ENCODE measurements at places on chromosomes 5 and 9. TPM values are rescaled to one million over a fixed set of nuclear protein-coding genes. Genes with fewer than 3 reads are reported as not detected.

DNA sequence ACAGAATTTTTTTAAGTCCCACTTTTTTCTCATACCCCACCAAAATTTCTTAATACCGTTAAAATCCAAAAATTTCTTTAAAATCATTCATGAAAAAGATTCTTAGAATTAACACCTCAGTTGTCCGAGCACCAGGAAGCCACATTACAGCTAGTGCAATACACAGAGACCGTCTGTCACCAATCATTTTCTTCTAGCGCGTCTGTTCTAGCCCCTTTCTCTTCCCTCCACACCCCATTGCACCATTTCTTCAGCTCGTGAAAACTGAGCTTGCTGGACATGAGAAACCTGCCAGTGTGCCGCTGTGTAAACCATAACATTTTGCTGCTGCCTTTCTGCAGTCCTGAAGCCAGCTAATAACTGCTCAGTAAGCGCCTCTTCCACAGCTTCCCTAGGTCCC lies 5.0 kb downstream of the SFXN1 start:
- DNase-seq = no peak

- no peak for DNase-seq
These were observed 34.4 kb upstream of the KCNN2 start for GRCh38 chr5:114327474-114327873.

DNA sequence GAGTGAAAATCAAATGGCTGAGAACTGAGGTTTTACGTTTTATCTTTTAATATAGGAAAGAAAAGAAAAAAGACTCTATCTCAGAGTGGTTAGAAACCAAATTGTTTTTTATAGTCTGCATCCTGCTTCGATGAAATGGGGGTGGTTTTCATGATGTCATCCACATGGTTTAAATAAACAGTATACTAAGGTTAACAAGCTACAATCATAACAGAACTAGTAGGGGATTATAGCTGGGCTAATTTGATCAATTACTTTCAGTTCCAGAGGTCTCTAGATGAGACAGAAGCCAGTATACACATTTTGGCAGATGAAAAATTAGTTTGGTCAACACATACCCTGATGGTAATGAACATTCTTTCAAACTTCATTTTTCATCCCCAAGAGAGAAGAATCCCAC lies 106.3 kb upstream of the SNX2 start:
- no peak for DNase-seq

GRCh38 chr9:109771796-109772531 lies 8.0 kb upstream of the PALM2AKAP2 start:
- peak; percentile 36 for DNase-seq

DNA sequence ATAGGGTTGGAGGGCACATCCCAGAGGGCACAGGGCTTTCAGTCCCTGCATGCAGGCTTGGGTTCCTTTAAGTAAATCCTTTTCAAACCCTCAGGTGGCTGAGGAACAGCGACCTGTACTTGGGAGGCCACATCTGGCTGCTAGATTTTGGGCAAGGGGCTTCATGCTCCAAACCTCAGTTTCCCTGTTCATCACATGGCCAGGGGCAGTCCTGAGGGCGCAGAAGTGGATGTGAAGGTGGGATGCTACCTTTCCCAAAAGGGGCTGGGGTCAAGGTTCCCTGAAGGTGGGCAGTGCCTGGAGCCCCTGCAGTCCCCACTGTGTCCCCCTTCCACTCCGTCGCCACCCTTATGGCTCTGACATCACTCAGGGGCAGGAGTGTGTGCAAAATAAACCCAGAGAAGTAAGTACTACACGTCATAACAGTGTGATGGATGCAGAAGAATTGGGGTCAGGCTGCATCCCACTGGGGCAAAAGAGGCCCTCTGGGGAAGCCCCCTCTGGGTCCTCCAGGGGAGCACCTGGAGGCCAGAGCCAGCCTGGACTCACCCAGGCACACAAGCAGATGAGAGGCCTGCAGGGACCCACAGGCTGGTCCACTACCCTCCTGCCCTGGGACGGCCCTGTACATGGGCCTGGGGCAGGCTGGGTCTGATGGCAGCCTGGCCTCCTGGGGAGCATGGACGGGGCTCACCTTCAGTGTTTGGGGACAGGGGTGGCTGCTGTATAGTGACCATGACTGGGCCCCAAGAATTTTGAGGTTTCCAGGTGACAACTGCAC lies 1.9 kb upstream of the CARD19 start:
- no peak for DNase-seq

- DNase-seq = no peak
These were observed 298.2 kb downstream of the KIF4B start for GRCh38 chr5:155311721-155312120.

- DNase-seq = no peak
These were observed 100.8 kb downstream of the DMXL1 start for GRCh38 chr5:119171686-119172085.

The TPM2 gene
- 206 TPM for total RNA-seq

GRCh38 chr5:28788954-28789353 lies 1750.6 kb upstream of the CDH9 start:
- DNase-seq = no peak

DNA sequence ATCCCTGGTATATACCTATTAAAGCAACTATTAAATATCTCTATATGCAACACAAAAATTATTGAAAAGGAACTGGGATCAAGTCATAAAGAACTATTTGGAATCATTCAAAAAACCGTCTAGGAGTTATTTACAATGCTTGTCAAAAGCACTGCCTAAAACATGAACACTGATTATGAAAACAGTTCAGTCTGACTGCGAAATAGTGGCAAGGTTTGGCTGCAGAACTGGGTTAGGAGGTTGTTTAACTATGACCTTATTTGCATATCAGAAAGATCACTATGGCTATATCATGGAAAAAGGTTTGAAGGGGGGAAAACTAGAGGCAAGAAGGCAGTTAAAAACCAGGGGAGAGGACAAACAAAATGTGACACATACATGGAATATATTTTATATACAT lies 12.0 kb downstream of the FBXW2 start:
- DNase-seq = no peak

The ADRB2 gene
- total RNA-seq = 0.59 TPM

DNA sequence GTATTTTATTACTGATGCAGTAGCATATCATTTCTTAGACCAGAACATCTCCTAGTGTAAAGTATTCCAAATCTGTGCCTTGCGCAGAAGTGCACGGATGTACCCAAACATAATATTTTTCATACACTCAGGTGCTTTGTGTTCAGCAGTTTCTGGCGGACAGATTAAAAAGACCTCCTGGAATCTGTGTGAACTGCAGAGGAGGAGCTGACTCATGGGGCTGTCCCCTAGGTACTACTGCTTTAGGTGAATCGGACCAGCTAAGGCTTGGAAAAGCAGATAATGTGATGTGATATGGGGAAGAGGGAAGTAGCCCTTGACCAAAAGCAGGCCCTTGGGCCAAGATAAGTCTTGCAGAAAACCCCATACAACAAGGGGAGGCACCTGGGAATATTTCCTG lies 310.1 kb downstream of the PLK2 start:
- DNase-seq = no peak

DNA sequence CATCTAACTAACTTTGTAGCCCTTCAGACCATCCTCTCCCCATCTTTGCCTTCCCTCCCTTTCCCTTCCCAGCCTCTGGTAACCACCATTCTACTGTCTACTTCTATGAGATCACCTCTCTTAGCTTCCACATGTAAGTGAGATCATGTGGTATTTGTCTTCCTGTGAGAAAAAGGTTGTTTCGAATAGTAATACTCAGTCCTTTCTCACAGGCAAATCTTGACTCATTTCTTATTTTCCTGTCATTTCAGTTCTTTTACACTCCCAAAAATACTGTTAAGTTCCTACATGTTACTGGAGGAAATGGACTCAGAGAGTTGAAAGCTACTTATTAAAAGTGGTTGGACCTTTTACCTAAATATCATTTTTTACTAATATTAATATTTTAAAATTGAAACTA lies 82.1 kb downstream of the SLF1 start:
- DNase-seq = no peak

- peak; percentile 58 for DNase-seq
These were observed 4.7 kb upstream of the TUBB4B start for GRCh38 chr9:137236238-137236935.

DNA sequence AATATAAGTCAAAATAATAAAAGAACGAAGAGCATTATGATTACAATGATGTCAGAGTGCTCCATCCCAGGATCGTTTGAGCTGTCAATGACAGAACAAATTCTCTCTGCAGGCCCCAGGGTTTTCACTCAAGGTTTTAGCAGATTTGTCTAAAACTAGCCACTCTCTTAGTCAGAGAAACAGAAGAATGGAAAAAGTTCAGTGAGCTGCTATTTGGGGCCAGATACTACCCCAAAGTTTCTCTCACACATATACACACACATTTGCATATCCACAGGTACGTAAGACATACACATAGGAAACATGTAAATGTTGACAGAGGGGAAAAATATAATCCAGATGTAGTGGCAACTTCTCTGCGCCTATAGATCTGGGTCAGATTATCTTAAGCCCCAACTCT lies 76.3 kb upstream of the SEMA6A start:
- DNase-seq = no peak

- DNase-seq = no peak
These were observed 402.4 kb downstream of the AGTPBP1 start for GRCh38 chr9:85339338-85339737.

GRCh38 chr5:134590992-134591659 lies 41.5 kb downstream of the SAR1B start:
- DNase-seq = no peak

GRCh38 chr5:89707891-89708290 lies 701.7 kb downstream of the CETN3 start:
- DNase-seq = no peak

- DNase-seq = no peak
These were observed 11.0 kb downstream of the CCT5 start for GRCh38 chr5:10261065-10261464.

The PLPPR1 gene
- total RNA-seq = not detected

DNA sequence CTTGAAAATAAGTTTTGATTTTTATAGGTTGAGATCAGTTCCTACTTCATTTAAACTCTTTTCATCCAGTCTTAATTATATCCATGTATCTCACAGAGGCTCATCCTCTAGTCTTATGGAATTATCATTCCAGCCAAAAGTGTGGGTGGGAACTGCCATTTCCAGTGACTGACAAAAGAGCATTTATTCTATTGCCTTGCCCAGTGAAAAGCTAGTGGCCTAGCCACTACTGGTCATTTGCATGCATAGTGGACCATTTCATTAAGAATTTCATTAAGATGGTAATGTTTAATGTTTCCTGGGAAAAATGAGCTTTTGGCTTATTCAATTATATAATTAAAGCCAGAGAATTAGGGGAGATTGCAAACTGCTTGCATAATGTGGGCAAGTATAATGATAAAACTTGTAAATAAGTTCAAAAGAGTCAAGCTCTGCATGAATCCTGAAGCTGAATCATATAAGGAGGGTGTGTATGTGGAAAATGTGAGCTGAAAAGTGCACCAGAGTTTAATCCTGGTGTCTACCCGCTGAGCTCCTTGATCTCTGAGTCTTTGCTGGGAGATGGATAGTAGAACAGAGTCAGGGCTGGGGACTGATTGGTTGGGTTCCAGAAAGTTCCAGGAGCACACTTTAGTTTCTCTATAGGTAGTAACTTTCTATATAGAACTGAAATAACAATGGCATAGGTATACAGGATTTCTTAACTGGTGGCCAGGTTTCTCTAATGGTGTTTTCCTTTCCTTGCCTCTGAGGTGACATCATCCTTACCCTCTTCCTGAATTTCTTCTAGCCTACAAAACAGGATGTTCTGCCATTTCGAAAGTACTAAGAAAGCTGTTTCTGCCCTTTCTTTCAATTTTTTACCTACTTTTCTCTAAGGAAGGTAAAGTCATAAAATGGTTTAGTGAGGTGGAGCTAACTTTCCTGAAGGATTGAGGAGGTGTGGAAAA lies 78.5 kb downstream of the KIF4B start:
- no peak for DNase-seq
